ENCODE measurements at places on chromosomes 5 and 9. TPM values are rescaled to one million over a fixed set of nuclear protein-coding genes. Genes with fewer than 3 reads are reported as not detected.

DNA sequence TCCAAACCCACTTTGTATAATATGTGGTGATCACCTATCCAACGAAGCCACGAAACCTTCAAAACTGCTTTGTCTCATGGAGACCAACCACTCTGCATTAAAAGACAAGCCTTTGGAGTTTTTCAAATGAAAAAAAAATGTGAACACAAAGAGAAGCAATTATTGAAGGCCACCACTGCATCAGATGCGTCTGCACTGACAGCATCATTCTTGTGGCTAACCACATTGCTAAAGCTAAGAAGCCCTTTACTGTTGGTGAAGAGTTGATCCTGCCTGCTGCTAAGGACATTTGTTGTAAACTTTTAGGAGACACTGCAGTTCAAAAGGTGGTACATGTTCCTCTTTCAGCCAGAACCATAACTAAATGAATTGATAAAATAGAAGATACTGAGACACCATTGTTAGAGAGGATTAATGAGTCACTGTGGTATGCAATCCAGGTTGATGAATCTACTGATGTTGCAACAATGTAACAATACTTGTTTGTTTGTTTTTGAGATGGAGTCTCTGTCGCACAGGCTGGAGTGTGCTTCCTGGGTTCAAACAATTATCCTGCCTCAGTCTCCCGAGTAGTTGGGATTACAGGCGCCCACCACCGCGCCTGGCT, 45.4 kb downstream of the TAF11L14 start:
- no peak for DNase-seq

- peak; percentile 70 for DNase-seq
Observed at GRCh38 chr9:37302277-37302676, 120.2 kb upstream of the GRHPR start.

DNA sequence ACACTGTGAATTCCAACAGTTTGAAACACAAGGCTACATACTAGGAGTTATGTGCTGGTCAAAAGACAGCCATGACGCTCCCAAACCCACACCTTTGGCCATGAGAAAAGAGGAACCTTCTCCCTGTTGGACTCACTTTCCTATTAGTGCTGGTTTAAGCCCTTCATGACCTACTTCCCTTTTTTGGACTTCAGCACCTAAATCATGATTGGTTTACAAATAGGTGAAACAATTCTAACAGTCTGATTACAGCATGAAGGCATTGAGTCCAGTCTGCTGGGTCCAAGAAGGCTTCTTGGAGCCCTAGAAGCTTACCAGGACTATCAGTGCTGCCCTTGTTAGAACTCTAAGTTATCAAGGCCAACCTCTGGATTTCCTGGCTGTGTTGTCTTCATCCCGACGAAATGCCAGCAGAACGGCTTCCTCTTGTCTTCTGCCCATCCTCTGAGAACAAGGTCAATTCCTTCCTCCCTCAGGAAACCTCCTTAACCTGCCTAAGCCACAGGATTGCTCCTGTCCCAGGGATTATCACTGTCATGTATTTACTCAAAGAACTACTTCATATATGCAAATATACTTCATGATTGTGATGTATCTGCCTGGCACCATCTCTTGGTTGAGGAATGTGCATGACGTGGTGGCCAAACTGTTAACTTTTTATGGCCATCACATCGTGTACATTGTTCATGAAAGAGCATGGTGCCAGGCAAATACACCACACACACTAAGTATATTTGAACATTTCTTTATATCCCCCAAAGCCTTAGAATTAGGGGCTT, 83.6 kb downstream of the ANKH start:
- DNase-seq: no peak

DNA sequence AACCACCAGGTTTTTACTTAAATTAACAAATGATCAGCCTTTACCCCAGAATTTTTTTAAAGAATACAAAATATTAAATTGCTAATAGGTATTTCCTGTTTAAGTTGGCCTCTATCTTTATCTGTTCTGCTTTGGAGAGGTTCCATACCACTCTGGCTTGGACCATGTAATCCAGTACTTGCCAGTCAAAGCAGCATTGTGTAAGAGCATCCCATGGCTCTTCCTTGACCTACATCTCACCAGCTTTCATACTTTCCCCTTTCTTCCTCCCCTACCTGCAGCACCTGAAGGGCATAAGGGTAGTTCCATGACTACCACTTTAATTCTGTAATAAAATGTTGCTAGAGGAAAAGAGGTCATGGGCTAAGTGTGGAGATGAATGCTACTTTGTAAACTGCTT, 140.8 kb upstream of the MTAP start:
- DNase-seq: no peak

- DNase-seq: no peak
Observed at GRCh38 chr9:82780017-82780416, 282.9 kb downstream of the RASEF start.

DNA sequence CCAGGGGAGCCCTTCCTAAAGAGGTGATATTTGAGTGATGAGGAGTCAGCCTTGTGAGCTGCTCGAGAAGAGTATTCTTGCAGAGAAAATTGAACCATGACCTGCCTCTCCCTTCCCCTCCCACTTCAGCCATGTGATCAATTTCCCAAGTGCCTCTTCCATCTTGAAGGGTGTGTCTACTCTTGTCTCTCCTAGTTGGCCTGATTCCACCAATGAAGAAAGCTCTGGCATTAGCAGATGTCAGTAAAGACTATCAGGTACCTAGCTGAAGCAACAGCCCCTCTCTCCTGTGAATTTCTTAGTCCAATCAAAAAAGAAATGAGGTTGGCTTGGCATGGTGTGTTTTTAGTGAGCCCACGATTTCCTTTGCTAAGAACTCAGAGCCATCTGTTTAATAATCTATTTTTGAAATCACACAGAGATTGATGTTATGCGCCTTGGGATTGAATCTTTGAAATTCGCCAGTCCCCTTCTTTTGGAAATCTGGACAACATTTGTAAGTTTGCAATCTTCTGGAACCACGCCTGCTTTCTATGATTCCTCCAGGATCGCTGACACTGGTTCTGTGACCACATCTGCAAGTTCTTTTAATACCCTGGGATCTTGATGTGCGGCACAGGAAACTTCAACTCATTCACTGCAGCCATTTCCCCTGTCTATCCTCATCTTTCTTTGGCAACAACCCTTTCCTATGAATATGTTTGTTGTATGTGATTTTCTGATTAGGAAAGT, 404.6 kb downstream of the DMRT2 start:
- DNase-seq: no peak

DNA sequence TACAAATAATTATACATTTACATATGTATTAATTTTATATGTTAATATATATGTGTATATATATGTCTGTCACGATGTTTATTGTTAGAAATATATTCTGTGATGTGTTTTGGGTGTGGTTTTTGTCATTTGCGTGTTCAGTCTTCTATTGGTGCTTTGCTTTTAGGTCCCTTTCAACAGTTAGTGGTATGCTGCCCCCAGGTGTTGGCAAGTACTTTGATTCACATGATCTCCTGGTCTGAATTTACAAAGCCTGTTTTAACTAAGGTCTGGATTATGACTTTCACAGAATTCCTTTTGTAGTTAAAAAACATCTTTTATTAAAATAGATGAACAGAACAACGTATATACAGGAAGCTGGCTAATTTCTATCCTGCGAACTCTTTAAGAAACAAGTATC, 271.5 kb downstream of the CCDC171 start:
- no peak for DNase-seq

GRCh38 chr5:146007989-146008388, 71.6 kb downstream of the SH3RF2 start:
- no peak for DNase-seq

DNA sequence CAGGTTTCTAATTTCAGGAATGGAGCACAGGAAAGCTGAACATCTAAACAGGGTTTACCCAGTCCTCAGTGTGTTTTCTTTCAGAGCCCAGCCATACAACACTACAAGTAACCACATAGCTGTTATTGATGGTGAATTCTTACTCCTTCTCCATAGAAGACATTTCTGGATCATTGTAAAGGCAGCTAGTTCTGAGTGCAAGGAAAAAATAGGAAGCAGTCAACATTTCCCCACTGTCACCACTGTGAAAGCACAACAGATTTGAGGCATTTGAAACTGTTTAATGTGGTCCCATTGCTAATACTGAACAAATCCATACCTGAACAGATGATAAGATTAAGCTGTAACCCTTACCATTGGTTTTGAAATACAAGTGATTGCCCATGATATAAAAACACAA, 145.0 kb upstream of the PCA3 start:
- no peak for DNase-seq

GRCh38 chr9:27196383-27196782, 87.4 kb downstream of the TEK start:
- no peak for DNase-seq

GRCh38 chr5:8598356-8598755, 729.4 kb downstream of the MTRR start:
- no peak for DNase-seq

GRCh38 chr5:143241892-143242291, 161.6 kb downstream of the NR3C1 start:
- DNase-seq: no peak

GRCh38 chr5:91266184-91266705, 116.9 kb downstream of the ARRDC3 start:
- no peak for DNase-seq

- DNase-seq: no peak
Observed at GRCh38 chr5:128287740-128288139, 204.2 kb downstream of the SLC12A2 start.

DNA sequence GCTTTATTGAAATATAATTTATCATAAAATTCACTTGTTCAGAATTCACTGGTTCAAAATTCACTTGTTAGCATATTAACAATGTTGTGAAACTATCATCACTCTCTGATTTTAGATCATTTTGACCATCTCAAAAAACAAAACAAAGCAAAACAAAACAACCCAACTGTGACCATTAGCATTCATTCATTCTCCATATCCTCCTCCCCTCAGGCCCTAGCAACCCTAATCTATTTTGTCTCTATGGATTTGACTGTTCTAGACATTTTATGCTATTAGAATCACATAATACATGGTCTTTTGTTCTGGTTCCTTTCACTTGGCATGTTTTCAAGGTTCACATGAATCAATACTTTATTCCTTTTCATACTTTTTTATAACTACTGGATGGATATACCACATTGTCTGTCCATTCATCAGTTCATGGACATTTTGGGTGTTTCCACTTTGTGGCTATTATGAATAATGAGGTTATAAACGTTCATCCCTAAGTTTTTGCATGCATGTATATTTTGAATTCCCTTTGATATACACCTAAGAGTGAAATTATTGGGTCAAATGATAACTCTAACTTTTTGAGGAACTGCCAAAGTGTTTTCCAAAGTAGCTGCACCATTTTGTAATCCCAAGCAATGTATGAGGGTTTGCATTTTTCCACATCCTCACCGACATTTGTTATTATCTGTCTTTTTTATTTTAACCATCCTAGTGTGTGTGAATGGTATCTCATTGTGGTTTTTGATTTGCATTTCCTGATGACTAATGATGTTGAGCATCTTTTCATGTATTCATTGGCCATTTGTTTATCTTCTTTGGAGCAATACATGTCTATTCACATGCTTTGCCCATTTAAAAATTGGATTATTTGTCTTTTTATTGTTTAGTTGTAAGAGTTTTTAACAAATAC, 304.1 kb downstream of the SH3GL2 start:
- DNase-seq: no peak

- no peak for DNase-seq
Observed at GRCh38 chr9:92853716-92854115, 24.1 kb downstream of the ZNF484 start.

- no peak for DNase-seq
Observed at GRCh38 chr9:91807643-91808246, 142.3 kb downstream of the ROR2 start.

DNA sequence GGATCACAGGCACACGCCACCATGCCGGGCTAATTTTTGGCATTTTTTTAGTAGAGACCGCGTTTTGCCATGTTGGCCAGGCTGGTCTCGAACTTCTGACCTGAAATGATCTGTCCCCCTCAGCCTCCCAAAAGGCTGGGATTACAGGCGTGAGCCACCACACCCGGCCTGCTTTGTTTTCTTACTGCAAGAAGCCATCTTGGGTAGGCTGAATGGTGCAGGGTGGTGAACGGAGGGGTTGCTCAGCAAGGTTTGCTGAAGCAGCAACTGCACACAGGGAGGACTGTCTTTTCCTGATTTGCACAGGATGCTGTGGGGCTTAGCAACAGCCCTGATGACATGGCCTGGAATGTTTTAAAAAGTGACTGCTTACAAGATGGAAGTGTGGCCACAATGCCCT, 10.7 kb downstream of the ZNF354B start:
- no peak for DNase-seq

DNA sequence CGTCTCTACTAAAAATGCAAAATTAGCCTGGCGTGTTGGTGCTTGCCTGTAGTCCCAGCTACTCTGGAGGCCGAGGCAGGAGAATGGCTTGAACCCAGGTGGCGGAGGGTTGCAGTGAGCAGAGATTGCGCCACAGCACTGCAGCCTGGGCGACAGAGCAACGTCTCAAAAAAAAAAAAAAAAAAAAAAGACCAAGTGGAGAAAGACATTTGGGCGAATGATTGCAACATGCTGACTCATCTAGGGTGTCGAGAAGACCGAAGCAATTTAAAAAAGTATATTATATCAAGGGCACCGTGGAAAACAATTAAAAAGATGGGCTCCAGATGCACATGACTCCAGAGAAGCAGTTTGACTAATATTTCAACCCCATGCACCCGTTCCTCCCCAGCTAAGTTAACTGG, 9.2 kb downstream of the KLF4 start:
- DNase-seq: no peak

GRCh38 chr9:113521693-113522255, 58.2 kb downstream of the RGS3 start:
- no peak for DNase-seq

- DNase-seq: peak; percentile 60
Observed at GRCh38 chr9:126965541-126966428, 51.2 kb downstream of the RALGPS1 start.

DNA sequence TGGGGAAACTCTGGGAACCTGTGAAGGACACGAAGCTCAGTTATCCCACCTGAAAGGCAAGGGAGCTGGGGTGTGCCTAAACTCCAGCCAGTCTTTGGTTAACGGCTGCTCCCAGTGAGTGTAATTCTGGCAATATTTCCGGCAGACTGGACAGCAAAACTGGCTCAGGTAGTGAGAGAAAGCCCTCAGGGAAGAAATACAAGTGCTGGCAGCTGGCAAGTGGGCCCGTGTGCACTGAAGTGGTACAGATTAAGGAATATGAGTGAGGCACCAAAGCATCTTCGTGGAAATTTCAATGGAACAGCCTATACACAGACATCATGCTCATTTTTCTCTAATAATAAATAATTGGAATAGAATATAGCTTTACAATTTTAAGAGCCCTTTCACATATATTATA, 56.2 kb downstream of the ABHD17B start:
- DNase-seq: no peak

- DNase-seq: peak; percentile 64
Observed at GRCh38 chr5:93620487-93621326, 37.7 kb downstream of the NR2F1 start.

GRCh38 chr5:139341187-139341688, 416 bp upstream of the PAIP2 start:
- DNase-seq: peak; percentile 6

Gene ARL10
- total RNA-seq: 3.9 TPM

Gene ZBED3
- 1.9 TPM for total RNA-seq

Gene LAMC3
- total RNA-seq: 0.98 TPM

Gene PTGR1
- total RNA-seq: 1.1 TPM

Gene PCDHA4
- not detected for total RNA-seq

Gene TNFSF8
- 25.9 TPM for total RNA-seq

Gene FCN2
- total RNA-seq: not detected

Data from activated naive CD4-positive, alpha-beta T cell treated with anti-CD3 and anti-CD28 coated beads for 36 hours (primary cell).